Esophagus squamous epithelium (tissue), 5 donors: ENCODE measurements at places on chromosomes 5 and 9.

DNA sequence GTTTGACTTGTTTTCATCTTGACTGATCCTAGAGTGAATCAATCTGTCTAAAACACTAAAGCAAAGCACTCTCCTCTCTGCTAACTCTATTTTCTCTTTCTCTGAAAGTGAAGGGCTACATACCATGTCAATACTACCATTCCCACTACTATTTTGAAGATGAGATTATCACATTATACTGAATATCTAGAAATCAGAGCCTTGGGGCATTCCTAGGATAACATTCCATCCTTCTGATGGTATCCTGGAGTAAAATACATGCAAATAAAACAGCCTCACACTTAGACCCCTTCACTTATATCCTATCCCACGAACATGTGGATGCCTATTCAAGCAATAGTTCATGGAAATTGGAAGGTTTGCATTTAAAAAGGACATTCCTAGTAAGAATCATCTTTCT lies 309.3 kb upstream of the ACTBL2 start:
- no peak for DNase-seq

GRCh38 chr9:86734771-86735170 lies 212.5 kb downstream of the GAS1 start:
- no peak for DNase-seq

GRCh38 chr5:143606043-143606752 lies 202.7 kb upstream of the NR3C1 start:
- no peak for DNase-seq

DNA sequence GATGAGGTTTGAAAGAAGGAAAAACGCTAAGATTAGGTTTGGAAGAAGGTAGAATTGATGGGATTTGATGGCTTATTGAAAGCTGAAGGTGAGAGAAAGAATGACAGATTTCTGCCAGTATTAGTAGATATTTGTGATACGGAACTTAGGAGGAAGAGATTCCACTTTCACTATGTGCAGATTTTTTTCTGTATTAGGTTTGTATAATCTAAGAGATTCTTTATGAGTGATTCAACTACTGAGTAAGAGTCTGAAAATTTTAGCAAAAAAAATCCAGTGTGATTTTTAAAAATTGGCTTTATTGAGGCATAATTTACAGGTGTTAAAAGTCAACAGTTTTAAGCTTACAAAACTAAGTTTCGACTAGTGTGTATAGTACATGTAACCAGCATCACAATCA lies 54.1 kb downstream of the AP3S1 start:
- DNase-seq: no peak

GRCh38 chr5:154559398-154560276 lies 81.6 kb upstream of the HAND1 start:
- DNase-seq: no peak

- no peak for DNase-seq
Observed at GRCh38 chr5:169426784-169427183, 125.8 kb upstream of the SLIT3 start.
